Fibroblast of lung (primary cell): ENCODE measurements at places on chromosomes 6 and 20.
A peak's percentile ranks its signal among the peaks of the same experiment; 100 is the strongest.

GRCh38 chr20:10846766-10847165, 173.0 kb upstream of the JAG1 start:
- no peaks in the 10 kb centered on the region for H3K27me3 ChIP-seq
- no peak overlapping the region for H3K27ac ChIP-seq
- no peaks in the 10 kb centered on the region for H3K4me1 ChIP-seq
- H3K36me3 ChIP-seq: no peaks in the 10 kb centered on the region

DNA sequence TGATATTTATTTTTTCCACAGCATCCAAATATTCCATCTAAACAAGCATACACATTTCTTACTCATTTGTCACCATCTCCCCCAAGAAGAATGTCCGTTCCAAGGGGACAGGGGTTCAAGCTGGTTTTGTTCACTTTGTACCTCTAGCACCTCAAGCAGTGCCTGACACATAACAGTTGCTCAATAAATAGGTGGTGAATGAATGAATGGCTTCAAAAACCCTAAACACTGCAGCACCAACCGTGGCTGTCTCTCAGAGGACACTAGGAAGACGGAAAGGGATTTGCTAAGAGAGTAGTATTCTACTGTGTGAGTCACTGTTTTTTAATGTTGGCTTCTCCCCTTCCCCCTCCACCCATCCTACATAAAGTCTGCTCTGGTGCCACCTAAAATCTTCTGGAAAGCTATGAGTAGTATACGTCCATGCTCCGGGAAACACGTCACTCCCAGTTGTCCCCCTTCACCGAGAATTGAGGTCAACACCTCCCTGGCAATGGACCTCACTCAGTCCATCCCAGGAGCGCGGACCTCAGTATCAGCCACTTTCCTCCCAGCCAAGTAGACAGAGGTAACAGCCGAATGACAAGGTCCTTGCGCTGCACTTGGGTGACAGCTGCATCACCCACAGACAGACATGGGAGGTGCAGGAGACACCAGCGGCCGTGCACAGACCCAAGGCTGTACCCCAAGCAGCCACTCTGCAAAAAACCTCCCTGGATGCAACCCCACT, 107.4 kb downstream of the PREX1 start:
- H3K4me1 ChIP-seq: peaks cover 14% of the 10 kb centered on the region
- H3K36me3 ChIP-seq: no peaks in the 10 kb centered on the region
- no peak for DNase-seq
- H3K4me3 ChIP-seq: no peak overlapping the region

DNA sequence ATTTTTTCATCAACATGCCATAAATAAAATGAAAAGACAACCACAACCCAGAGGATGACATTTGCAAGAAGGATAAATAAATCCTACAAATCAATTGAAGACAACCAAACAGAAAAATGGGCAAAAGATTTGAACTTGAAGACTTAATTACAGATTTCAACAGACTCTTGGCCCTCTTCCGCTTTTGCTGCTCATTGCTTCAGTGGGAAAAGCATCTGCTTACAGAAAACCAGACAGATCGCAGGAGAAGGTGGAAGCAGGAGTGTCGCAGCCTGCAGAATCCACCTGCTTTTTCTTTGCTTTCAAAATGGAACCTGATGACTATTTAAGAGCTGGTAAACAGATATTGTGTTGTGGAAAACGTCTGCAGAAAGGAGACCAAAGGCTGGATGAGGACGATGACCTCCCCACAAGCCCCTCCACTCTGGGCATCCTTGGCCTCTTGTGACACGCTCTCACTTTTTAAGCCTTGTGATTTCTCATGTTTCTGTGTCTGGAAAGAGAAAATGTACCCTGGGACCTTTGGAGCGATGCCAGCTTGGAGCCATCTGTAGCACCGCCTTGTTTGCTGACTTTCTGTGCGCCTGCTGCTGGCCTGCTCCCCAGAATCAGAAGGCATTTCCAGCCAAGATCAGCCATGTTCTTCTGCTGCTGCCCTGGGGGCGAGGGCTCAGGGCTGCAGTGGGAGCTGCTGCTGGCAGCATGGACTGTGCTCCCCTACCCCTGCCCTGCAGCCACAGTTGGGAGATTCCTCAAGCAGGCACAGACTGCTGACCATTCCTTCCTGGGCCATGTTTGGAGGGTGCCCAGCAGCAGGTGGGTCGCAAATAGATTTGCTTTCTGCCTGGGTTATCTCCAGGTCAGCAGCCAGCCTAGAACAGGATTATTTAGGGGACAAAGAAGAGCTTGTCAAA, 3.6 kb upstream of the CSTL1 start:
- H3K36me3 ChIP-seq: no peaks in the 10 kb centered on the region
- H3K27me3 ChIP-seq: no peaks in the 10 kb centered on the region
- no peak overlapping the region for H3K4me3 ChIP-seq
- DNase-seq: no peak
- H3K4me1 ChIP-seq: no peaks in the 10 kb centered on the region

DNA sequence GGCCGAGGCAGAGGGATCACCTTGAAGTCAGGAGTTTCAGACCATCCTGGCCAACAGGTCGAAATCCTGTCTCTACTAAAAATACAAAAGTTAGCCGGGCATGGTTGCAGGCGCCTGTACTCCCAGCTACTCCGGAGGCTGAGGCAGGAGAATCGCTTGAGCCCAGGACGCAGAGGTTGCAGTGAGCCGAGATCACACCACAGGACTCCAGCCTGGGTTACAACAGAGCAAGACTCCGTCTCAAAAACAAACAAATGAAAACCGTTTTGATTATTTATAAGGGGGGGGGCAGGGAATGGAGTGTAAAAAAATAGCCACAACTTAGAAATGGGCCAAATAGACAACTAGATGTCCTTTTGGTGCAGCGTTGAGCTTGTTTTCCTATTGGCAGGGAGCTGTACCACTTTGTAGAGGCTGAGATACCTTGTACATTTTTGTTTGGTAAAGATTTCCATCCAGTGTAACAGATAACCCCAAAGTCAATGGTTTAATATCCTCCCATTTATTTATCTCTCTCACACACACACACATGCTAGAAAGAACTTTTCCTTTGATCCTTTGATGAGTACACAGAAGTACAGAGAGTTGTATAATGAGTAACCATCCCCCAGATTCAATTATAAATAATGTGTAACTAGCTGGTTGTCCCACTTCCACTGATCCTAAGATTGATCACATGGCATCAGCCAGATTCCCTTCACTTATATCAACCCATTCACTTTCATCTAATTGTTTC, 477.5 kb downstream of the PRKN start:
- no peaks in the 10 kb centered on the region for H3K27me3 ChIP-seq
- no peak for DNase-seq
- no peak overlapping the region for H3K4me3 ChIP-seq
- H3K4me1 ChIP-seq: no peaks in the 10 kb centered on the region
- no peaks in the 10 kb centered on the region for H3K36me3 ChIP-seq

- H3K27ac ChIP-seq: no peak overlapping the region
- peaks cover 18% of the 10 kb centered on the region for H3K27me3 ChIP-seq
- no peaks in the 10 kb centered on the region for H3K4me1 ChIP-seq
These were observed 90.1 kb downstream of the NCR2 start for GRCh38 chr6:41425511-41425910.

- no peaks in the 10 kb centered on the region for H3K27me3 ChIP-seq
- peak overlapping the region; percentile 92 for H3K27ac ChIP-seq
These were observed 32.7 kb upstream of the ID4 start for GRCh38 chr6:19804205-19805128.

DNA sequence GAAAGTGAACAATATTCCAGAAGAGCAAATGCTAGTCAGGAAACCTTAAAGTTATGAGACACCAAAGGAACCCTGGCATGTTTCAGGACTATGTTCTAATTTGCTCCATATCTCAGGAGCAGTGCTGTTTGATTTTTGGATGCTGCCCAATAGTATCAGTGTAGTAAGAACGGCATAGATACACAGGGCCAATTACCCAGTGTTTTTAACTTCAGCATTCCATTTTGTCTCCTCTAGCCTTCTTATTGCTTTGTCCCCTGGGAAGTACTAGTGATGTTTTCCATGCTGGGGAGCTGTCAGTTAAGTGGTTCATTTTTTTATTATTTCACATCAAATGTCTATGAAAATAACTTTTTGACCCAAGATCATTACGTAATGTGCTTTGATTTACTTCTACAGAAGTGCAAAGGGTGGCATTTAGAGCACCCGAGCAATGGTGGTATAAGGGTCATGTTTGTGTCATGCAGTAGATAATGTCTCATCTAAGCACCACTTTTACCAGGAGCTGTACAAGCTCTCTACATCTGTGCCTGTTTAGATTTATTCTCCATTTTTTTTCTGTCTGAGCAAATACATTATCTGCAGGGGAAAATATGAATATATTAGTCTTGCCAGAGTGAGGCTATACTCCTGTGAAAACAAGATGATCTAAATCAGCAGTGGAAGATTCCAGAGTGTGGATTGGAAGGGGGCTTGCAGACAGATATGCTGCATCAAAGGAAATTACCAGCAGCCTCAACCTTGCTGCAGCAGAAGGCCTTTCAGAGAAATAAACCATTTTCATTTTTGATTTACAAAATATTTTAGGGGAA, 198.8 kb upstream of the OPRM1 start:
- no peaks in the 10 kb centered on the region for H3K4me1 ChIP-seq
- no peaks in the 10 kb centered on the region for H3K36me3 ChIP-seq
- H3K27me3 ChIP-seq: no peaks in the 10 kb centered on the region
- H3K4me3 ChIP-seq: no peak overlapping the region

DNA sequence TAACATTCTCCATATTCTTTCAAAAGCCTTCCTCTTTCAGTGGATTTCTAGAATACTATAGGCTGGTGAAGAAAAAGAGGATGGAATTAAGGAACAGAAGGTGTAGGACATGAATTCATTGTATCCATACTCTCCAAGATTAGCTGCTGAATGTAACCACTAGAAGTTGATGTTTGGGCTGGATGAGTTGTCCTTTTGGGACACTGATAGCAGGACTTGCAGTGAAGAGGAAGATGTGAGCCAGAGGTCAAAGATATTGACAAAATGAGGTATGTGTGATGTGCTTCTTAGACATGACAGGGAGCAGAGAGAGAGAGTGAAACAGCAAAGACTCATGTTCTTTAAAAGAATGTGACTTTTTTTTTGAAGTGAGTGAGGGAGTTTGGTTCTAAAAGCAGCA, 134.3 kb upstream of the MAN1A1 start:
- H3K27ac ChIP-seq: no peak overlapping the region
- H3K27me3 ChIP-seq: no peaks in the 10 kb centered on the region
- H3K36me3 ChIP-seq: no peaks in the 10 kb centered on the region
- DNase-seq: peak; percentile 4
- peaks cover 5% of the 10 kb centered on the region for H3K4me1 ChIP-seq

DNA sequence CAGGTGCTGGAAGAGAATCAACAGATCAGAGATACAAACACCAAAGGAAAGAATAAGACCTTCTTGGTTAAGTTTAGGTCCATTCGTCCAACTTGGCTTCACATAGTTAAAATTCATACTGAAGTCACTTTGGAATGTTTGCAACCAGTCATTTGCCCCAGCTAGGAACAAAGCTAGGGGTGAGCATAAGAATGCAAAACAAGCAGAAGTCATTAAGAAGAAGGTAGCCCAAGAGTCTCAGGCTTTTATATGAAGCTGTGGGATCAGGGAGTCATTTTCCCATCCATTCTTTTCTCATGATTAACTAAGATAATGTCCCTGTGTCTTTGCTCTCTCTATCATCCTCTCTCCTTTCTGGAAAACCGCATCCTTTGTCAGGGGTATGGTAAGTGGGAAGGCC, 51.5 kb upstream of the TMEM170B start:
- H3K36me3 ChIP-seq: no peaks in the 10 kb centered on the region
- H3K4me1 ChIP-seq: no peaks in the 10 kb centered on the region
- no peak overlapping the region for H3K4me3 ChIP-seq
- peak; percentile 66 for DNase-seq
- H3K27me3 ChIP-seq: no peaks in the 10 kb centered on the region

DNA sequence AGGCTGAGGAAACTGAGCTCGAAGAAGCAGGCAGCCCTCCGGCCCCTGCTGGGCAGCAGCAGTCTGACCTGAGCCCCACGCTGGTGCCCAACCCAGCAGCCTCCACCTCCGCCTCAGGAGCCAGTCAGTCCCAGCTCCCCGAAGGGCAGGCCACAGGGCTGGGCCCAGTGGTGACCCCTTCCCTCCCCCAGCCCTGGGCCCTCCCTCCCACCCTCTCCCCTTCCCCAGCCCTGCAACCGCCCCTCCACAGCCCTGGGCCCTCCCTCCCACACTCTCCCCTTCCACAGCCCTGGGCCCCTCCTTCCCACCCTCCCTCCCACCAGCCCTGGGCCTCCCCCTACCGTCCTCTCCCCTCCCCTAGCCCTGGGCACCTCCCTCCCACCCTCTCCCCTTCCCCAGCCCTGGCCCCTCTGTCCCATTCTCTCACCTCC, 115.0 kb downstream of the TAF4 start:
- H3K36me3 ChIP-seq: no peaks in the 10 kb centered on the region
- H3K4me3 ChIP-seq: no peak overlapping the region
- no peaks in the 10 kb centered on the region for H3K27me3 ChIP-seq
- no peak overlapping the region for H3K27ac ChIP-seq
- DNase-seq: no peak
- H3K4me1 ChIP-seq: no peaks in the 10 kb centered on the region

DNA sequence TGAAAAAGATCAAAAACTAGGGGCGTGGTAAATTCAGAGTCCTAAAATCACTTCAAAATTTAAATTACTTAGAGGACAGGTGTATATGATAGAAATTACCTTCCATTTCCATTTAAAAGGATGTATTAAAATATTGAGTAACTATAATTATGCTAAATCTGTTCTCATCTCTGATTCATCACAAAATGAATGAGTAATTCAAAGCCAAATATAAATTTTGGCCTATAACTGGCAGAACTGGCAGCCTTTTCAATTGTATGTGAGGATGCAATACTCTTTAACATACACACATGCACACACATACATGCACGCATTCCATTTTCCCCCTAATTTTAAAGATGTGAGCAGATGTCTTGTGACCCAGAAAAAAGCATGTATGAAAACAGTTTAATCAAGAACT, 194.6 kb downstream of the EPM2A start:
- H3K27ac ChIP-seq: no peak overlapping the region
- DNase-seq: no peak
- H3K27me3 ChIP-seq: no peaks in the 10 kb centered on the region
- no peaks in the 10 kb centered on the region for H3K4me1 ChIP-seq
